GM06990 (cell line): ENCODE measurements at places on chromosomes 6 and 20.

DNA sequence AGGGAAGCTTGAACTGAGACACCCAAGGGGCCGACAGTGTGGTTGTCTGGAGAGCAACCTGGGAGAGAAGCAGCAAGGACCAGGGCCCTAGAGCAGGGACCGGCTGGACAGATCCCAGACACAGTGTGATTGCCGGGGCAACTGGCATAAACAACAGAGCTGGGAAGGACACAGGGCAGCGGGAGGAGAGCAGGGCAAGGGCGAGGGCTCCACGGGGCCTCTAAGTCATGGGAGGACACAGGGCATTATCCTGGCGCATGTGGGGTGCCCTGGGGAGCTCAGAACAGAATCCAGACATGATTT, 31.1 kb upstream of the CCR6 start:
- DNase-seq, result peak; percentile 56

GRCh38 chr6:90303039-90303438, 6.4 kb upstream of the BACH2 start:
- DNase-seq, result no peak

DNA sequence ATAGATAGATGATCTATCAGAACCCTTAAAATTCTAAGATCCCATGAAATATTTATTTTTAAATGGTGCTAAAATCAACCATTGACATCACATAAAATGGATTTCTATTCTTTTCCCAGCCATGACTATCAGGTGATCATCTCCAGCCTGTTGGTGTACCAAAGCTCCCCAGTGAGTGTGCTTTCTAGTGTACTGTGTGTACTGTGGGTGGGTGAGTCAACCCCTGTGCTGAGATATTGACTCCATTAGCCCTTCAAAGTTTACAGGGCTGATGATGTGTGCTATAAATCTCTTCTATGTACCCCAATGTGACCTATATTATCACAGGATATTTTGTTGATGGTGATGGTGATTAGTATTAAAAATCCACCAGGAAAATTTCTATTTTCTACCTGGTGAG, 344.6 kb downstream of the MMUT start:
- no peak for DNase-seq

DNA sequence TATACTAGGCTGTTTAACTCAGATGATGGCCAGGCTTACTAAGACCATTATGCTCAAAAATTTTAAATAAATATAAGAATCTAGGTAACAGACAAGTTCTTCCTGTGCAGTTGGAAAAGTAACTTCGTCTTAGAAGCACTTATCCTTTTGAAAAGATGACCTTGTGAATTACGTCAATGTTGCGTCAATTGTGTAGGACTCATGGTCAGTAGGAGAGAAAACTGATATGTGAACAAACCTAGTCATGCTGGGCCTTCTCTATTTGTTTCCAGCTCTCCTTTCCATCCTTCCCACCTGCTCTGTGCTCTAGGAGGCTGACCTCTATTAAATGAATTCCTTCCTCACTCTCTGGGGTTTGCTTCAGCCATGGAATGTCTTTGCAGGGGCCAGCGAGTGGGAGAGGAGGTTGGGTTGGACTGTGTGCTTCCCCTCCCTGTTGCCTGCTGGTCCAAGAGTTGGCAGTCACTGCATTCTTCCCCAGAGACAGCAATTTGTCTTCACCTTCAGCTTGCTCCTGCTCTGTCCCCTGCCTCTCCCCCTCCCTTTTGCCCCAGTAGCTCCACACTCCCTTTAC, 128.0 kb upstream of the TNFAIP3 start:
- DNase-seq, result no peak

GRCh38 chr6:165439928-165440554, 130.6 kb upstream of the C6orf118 start:
- peak; percentile 7 for DNase-seq

DNA sequence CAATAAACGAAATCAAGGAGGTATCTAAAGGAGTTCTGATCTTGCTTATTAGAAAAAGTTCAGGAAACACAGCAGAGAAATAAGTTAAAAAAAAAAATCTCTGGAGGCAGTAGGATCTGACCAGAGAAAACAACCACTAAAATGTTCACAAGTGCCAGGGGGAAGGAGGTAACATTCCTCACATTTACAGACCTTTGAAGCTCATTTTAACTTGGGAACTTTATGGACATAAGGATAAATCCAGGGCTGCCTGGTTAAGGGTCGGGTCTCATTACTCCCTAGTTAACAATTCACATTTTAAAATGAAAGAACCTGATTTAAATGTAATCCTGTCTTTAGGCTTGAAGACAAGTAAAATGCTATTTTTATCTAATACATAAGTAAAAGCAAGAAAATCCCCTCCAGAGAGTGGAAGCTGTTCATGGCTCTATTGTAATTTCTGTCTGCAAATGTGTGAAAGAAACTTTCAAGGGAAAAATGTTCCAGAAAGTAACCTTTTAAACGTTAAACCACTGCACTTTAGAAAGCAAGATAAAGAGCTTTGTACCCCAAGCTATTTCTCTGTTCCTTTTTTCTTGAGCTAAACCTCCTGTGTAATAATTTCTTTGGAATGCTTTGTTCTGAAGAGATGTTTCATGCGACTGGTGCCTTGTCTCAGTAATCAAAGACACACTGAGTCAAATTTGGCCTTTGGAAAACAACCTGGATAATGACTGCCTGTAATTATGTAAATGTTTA, 38.2 kb downstream of the MYLIP start:
- DNase-seq, result no peak

- DNase-seq, result no peak
These were observed 46.9 kb downstream of the LYRM4 start for GRCh38 chr6:5213836-5214235.

- DNase-seq, result no peak
These were observed 803 bp downstream of the MICB start for GRCh38 chr6:31498748-31499147.

DNA sequence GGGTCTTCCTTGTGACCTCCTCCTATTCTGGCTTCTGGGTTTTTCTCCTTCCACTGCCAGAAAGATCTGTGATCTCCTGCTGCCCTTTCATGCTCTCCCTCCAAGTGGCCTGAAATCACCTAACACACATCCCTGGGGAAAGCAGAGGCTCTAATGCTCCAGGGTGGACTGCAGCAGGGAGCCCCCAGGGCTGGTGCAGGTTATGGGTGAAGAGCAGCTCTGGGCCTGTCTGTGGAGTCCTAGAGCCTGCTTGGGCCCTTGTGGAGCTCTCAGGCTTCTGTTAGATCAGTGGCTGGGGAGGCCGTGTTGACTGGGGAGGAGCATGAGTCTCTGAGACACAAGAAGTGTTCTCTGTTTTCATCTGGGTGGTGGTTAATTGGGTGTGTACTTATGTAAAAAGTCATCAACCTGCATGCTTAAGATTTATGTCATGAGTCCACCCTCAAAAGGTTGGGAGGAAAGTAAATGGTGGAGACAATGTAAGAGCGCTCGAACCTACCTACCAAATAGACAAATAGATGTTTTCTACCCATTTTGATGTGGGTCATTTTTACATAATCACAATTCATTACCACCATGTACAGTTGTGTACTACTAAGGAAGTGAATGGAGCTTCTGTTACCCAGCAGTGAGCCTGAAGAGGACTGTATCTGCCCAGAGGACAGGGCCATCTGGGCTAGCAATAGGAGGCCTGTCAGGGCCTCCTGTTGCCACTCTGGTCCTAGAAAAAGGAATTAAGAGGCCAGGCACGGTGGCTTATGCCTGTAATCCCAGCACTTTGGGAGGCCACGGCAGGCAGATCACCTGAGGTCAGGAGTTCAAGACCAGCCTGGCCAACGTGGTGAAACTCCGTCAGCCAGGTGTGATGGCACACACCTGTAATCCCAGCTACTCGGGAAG, 32.0 kb upstream of the RNF8 start:
- no peak for DNase-seq

DNA sequence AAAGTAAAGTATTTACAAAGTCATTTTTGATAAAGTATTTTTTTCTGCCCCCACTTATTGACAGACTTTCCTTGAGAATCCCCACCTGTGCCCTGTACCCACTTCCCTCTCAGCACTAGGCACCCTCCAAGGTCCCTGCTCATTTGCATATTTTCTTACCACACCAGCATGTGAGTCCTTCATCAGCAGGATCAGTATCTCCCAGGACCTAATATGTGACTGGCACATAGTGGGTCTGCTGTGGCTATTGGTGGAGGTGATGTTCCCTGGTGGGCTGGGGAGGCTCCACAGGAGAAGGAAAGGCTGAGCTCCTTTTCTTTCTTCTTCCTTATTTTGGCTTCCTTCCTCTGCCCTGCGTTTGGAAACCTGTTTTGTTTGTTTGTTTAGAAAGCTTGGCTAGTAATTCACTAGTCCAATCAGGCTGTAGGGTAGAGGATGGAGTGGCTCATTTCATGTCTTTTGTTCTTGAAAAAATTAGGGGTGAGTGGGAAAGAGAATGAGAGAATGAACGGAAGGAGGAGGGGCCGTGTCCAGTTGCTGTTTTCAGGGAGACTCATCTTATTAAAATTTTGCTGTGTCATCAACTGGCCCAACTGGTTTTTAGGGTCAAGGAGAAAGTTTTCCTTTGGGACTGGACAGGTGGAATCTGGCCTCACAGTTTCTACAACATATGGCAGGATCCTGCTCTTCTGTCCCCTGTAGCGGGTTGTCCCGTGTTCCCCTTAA, 2.8 kb upstream of the RNF24 start:
- no peak for DNase-seq

DNA sequence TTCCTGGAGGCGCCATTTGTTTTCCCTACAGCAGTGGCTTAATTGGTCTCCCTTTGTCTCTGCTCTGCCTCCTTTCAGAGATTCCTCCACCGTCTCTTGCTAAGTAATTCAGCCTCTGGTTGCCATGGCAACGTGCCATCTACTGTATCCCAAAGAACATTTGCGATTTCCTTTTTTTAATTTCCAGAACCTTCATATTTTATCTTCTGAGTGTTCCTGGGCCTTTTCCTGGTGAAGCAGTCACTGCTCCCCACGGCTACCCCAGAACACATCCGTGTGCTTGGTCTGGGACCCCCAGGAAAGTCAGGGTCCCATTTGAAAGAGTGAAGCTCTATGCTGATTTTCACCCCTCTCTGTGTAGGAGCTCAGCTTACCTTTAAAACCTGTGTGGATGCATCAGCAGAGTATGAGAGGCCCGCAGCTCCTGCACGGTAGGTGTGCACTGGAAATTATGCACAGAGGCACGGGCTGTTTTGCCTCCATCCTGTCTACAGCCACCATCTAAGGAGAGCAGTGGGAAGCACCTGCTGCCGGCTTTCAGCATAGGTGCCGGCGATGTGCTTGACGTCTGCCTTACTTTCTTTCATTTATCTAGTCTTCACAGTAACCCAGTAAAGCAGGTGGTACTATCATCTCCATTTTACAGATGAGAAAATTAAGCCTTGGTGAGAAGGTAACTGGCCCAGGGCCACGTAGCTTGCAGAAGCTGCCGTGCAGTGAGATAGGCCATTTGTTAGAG, 122.8 kb downstream of the SYCP2 start:
- no peak for DNase-seq

DNA sequence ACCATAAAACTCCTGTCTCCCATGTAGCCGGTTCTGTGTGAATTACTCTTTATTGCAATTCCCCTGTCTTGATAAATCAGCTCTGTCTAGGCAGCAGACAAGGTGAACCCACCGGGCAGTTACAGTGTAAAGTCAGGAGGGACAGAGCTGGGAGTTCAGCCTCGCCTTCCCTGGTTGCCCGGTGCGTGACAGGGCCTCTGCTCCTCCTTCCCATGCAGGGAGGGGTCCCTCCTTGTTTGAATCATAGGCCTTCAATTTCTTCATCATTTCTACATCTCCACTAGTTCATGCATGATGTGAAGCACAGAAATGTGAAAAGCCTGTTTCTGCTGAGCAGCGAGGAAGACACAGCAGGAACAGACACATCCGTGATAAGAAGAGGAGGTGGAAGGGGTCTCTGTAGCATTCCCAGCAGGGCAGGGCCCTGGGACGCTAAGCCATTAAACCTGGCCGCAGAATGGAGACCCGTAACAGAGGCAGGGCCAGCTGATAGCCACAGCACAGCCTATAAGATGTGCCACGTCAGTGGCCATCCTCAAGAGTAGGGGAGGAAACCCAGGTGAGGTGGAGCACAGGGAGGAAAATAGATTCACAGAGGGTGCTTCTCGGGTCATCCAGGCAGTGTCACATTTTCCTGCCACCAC, 106.7 kb upstream of the CST7 start:
- no peak for DNase-seq

- no peak for DNase-seq
These were observed 584.7 kb upstream of the SLC35B3 start for GRCh38 chr6:9020001-9020400.

GRCh38 chr6:163301726-163302635, 112.5 kb upstream of the QKI start:
- DNase-seq, result no peak

DNA sequence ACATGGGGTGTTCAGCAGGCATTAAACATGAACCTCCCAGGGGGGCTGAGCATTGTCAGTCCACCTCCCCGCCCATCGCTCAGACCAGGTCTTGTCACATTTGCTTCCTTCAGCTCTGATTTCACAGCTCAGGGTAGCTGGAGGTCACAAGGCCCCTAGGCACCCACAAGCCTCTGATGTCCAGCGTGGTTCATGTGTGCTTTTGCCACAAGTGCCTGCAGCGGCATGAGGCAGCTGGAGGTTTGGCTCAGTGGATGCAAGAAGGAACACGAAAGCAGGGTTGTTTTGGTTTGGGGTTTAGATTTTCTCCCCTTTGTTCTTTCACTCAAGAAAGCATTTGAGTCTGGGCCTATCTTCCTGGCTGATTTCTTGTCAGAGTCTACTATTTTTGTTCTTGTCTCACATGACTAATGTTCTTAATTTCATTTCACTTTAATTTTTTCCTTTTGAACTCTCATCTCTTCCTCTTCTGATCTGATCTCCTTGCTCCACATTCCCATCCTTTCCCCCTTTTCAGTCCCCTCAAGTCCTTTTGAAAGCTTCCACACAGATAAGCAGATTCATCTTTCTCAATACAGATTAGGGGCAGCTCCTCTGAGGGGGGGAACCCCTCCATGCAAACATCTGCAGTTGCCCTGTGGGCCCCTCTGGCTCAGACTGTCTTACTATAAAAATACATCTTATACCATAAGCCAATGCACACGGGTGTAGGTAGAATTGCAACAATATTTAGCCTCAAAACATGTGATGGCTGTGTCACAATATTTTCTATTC, 68.1 kb upstream of the CEP85L start:
- DNase-seq, result peak; percentile 35
